CD8-positive, alpha-beta T cell (primary cell): ENCODE measurements at places on chromosomes 3 and 15. TPM values are rescaled to one million over a fixed set of nuclear protein-coding genes. Genes with fewer than 3 reads are reported as not detected.

The MYZAP gene
- not detected for total RNA-seq

The ASB14 gene
- not detected for total RNA-seq

The CELF6 gene
- total RNA-seq, result 2.7 TPM

The HTR3E gene
- not detected for total RNA-seq

The GUCA1C gene
- total RNA-seq, result not detected

The MYLK gene
- total RNA-seq, result not detected

The KIF15 gene
- total RNA-seq, result 0.24 TPM

The SCN11A gene
- total RNA-seq, result 0.11 TPM

The FBXL2 gene
- total RNA-seq, result not detected

The GLCE gene
- total RNA-seq, result 4.1 TPM

The LEKR1 gene
- 1.8 TPM for total RNA-seq

The PROS1 gene
- total RNA-seq, result not detected

The POLQ gene
- total RNA-seq, result 0.28 TPM
